ENCODE measurements at places on chromosomes 12 and 14.

GRCh38 chr12:3296409-3296701 is 194.6 kb upstream of the PRMT8 start:
- DNase-seq = no peak

DNA sequence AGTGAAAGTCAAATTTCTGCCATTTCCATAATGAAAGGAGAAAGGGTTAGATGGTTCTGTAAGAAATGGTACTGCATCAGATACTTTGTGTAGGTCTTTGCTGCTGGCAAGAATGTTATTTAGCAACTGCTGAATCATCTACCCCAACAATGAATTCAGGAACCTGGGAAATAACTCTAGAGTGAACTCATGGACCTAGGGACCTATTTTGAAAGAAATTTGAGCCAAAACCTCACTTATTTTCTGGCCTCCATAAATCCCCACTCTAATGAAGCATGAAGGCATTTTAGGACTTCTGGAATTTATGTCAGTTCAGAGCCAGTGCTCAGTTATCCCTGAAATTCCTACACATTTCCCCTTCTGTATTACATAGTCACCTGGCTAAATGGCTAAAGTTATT is 50.9 kb upstream of the CPNE8 start:
- no peak for DNase-seq

- no peak for DNase-seq
Measured at GRCh38 chr12:96112733-96113132, 77.3 kb upstream of the LTA4H start.

DNA sequence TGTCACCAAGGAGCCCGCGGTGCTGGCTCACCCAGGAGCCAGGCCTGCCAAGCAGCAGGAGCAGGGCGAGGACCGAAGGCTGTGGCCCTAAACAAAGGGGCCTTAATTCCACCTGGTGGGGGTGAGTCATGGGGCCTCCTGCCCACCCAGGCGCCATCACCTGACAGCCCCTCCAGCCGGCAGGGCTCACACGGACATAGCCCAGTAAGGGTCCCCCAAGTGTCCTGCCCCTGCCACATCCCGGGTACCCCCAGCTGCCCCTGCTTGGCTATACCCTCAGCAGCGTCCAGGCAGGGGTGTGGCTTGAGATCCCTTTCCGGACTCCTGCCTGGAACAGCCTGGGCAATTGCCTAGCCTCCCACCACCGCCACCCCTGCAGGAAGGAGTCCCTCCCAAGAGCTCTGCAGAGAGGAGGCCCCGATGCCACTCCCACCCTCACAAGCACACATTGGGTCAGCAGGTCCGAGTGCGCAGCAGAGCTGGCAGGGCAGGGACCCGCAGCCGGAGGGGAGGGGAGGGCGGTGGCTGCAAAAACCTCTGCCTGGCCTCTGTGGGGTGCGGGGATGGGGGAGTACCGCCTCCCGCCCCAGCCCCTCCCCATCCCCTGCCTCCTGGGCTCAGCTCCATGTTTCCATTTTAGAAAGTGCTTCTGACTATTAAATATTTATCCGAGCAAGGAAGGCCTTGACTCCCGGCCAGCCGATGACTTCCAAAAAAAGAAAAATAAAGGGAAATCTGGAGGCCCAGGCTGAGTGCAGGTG is 4.6 kb downstream of the AHNAK2 start:
- DNase-seq = no peak

- DNase-seq = peak; percentile 35
Measured at GRCh38 chr12:47651368-47652254, 54.2 kb downstream of the RPAP3 start.

GRCh38 chr14:95413289-95414215 is 93.8 kb upstream of the CLMN start:
- no peak for DNase-seq
